ENCODE measurements at places on chromosomes 2 and 18.

DNA sequence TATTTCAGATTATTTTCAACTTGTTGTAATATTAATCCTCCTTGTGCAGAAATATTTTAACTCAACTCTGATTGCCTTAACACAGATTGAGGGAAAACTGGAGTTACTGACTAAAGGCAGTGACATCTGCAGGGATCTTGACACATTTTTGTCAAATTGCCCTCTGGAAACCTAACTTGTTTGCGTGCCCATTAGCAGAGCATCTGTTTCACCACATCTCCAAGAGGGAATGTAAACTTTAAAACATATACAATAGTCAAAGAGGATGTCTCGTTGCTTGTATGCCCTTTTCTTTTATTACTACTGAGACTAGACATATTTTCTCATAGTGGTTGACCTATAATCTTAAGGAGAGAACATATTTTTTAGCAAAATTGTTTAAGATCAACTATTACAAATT lies 14.2 kb downstream of the INPP1 start:
- DNase-seq: no peak

DNA sequence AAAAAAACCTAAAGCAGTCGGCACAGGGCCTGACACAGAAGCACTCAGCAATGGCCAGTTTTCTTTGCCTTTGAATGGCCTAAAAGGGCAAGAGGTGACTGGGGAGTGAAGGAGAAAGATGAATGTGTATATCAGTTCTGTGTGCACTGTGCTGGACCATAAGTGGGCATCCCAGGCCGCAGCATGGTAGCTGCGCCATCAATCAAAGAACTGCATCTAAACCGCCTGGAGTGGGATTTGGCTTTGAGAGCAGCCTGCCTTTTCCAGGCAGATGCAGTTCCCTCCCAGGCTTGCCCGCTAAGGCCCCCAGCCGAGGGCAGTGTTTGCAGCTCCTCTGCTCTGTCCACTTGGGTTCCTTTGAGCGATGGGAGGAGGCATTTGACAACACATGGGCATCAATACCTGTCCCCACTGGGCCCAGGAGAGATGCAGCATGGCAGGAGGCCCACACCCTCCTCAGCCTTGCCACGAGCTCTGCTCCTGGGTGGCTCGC lies 144.1 kb downstream of the FAM210A start:
- no peak for DNase-seq

DNA sequence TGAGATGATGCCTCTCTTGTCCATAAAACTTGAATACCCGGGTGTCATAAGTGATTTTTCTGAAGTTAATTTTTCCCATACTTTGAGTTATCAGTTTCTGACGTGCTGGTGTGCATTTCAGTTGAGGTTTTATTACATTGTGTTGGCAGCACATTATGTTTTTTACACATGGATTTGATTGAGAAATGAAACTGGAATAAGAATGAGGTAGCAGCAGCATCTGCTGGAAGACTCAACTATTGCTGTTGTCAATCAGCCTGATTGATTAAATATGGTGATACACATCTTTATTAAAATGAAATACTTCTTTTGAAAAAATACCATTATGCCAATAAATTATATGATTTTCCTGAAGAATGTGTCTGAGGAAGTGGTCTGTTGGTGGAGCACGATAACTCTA lies 60.5 kb downstream of the INSIG2 start:
- DNase-seq: no peak

DNA sequence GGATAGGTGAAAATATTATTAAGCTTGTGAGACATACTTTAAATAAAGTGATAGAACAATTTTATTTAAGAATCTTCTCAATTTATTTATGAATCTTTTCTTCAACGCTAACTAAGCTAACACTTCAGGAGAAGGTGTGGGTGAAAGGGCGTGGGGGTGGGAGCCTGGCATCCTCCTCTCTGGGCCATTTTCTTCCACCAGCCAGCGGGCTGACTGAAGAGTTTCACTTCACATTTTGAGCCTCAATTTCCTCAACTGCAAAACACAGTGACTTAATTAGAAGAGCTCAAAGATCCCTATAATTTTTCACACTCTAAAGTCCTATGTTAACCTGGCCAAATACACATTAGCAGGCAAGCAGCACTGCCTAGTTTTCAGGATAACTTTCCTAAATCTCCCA lies 94.8 kb downstream of the FTCDNL1 start:
- no peak for DNase-seq

- no peak for DNase-seq
These were observed 8.8 kb downstream of the RDH14 start for GRCh38 chr2:18551623-18552022.

DNA sequence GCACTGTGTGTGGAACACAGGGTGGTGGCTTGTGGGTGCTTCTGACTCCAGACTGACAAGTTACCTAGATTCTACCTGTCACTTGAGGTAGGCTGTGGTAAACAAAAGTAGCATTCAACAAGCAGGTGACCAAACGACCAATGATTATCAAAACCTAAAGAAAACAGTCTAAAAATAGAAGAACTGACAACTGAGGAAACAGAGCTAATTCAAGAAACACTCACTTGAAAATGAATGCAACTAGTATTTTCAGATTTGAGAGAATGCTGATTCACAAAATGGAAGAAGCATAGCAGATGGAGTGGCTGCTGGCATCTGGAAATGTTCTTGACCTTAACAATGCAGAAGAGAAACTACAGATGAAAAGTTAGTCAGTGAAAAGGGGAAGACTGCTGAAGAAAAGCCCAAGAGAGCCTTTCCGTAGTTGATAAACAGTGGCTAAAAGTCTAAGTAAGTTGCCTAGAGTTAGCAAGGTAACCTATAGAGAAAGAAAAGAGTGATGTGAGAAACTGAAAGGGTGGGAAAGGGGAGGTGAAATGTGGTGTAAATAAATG lies 170.4 kb downstream of the NCK2 start:
- no peak for DNase-seq

GRCh38 chr2:99864561-99865553 lies 277.5 kb downstream of the AFF3 start:
- DNase-seq: no peak

GRCh38 chr2:127573298-127573697 lies 37.8 kb downstream of the MYO7B start:
- DNase-seq: no peak

DNA sequence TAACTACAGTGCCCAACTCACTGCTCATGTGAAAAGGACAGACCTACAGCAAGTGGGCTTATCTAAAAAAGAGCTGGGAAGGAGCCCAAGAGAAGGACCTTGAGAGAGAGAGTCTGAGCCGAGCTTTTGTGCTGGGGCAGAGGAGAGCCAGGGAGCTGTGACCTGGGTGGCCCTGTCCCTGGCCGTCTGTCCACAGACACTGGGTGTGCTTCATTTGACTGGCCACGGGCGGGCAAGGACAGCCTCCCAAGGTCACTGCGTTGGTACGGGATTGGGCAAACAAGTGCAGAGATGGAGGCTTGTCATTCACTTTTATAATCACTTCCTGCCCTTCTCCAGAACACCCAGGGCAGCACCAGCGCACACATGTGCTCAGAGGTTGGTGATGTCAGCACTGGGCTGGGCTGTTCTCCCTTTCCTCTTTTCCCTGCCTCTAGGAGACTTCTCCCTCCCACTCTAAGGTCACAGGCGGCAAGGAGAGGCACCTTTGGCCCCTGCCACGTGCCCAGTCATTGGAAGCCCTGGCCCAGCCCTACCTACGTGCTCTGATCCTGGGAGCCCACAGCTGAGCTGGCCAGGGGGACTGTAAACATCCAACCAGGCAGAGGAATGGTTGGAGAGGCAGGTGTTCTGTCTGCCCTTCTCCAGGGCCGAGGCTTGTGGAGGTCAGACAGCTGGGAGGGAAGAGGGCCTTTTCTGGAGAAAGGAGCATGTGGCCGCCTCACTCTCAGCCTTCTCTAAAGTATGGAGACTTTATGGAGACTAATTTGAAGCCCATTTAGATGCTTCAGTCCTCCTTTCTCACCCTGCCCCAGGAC lies 6.4 kb upstream of the PSD4 start:
- no peak for DNase-seq

DNA sequence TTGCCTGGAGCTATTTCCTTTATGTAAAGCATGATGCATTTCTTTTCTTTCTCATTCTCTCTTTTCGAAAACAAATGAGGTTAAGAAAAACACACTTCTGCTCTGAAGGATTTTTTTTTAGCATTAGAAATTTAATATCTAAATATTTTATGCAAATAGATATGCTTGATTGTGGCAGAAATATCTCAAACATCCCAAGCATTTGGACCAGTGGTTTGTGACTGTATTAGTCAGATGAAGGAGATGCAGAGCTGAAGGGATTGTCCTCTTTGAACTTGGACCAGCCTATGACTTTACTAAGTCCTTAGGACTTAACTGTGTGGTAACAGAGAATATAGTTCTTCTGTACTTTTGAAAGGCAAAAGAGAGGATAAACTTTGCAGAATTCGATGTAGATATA lies 335.9 kb upstream of the NT5C1B start:
- DNase-seq: no peak

- DNase-seq: no peak
These were observed 684.0 kb downstream of the DSC3 start for GRCh38 chr18:30358555-30358954.

DNA sequence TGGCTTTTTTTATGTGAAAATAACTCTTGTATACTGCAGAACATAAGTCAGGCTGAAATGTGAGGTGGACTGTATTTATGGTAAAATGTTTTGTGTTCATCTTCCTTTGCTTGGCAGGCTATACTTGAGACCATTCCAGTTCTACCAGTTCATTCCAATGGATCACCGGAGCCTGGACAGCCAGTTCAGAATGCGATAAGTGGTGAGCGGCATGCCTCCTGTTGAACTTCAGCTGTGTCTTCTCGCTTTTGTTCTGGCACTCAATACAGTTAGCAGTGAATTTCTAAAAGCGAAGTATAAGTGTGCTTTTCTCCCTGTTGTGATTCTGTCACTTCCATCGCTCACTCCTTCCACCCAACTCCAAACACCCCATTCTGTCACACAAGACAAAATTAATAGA lies 138.5 kb downstream of the ARHGAP28 start:
- DNase-seq: no peak

DNA sequence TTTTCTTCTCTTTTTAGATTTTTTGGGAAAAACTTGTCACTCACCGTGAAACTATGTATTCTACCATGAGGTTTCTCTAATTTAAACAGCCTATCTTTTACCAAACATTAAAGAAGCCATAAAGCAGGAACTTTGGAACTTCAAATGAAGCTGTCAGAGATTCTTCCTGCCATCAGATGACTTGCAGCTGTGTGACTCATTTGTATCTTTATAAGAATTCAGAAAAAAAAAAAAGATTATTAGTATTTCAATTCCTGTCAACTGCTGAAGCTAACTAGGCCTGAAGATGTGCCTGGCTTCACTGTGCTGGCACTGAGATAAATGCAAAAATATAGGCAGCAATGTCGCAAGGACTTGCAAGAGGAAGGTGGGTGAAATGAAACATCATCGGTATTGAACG lies 1399.1 kb upstream of the PIK3C3 start:
- no peak for DNase-seq

DNA sequence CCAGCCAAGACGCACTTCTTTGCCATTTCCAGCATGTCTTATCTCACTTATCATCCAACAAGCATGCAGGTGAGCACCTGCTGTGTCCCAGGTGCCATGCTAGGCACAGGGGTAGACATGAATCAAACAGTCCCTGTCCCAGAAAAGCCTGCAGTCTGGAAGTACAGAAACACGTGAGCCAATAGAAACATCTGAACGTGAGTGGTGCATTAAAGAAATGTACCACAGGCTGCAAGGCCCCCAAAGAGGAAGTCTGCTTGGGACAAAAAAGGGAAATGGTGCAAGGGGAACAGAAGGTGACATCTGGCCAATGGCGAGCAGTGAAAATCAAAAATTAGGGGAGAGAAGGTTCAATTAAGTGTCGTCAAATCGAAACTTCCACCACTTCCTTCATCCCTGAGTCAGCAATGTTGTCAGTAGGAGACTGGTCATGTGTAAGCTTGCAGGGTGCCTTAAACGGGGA lies 17.6 kb upstream of the TMEM247 start:
- DNase-seq: no peak

DNA sequence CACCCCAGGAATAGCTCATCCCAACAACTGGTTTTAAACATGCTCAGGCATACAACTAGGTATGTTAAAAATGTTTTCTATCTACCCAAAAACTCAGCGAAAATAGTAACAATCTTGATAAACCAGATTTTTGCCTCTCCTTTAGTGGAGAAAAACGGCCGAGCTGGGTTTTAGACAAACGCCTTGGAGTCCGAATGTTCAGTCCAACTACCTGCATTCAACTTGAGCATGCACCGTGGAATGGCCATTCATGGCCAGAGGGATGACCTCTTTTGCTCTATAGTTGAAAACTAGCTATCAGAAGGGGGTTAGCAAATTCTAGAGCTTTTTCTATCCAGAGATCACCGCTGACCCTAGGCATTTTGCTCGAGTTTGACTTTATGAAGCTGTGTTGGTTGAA lies 30.8 kb downstream of the PDIA6 start:
- no peak for DNase-seq

- DNase-seq: no peak
These were observed at the start of the genes COL4A3 and COL4A4 for GRCh38 chr2:227163998-227164762. COL4A3 (plus strand) TSS chr2:227164624; CDS start chr2:227164727, 103 bp downstream. COL4A4 (minus strand) TSS chr2:227164205; CDS start chr2:227147483, 16,722 bp downstream.

- no peak for DNase-seq
These were observed 47.8 kb downstream of the TRAPPC12 start for GRCh38 chr2:3427272-3427671.

- DNase-seq: no peak
These were observed 116.1 kb downstream of the NFATC1 start for GRCh38 chr18:79511671-79512301.

DNA sequence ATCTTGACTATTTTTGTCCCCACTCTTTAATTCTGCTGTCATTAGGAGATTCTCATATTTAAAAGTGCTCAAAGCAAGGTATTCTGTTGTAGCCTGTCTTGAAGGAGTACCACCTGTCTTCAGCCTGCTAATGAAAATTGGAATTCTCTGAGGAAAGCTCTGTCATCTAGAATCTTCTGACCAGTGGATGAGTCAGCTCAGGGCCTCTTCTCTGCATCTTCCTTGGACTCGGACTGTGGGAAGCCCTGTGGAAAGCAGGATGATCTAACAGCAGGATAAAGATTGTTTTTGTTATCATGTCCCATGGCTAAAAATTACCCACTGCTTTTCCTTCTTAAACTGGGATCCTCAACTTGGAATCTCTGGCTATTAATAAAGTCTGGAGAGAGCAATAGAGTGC lies 18.7 kb upstream of the TMEM200C start:
- DNase-seq: no peak

GRCh38 chr18:3458378-3458777 lies 8.4 kb downstream of the TGIF1 start:
- no peak for DNase-seq

- no peak for DNase-seq
These were observed 18.7 kb upstream of the DYTN start for GRCh38 chr2:206736935-206737334.

DNA sequence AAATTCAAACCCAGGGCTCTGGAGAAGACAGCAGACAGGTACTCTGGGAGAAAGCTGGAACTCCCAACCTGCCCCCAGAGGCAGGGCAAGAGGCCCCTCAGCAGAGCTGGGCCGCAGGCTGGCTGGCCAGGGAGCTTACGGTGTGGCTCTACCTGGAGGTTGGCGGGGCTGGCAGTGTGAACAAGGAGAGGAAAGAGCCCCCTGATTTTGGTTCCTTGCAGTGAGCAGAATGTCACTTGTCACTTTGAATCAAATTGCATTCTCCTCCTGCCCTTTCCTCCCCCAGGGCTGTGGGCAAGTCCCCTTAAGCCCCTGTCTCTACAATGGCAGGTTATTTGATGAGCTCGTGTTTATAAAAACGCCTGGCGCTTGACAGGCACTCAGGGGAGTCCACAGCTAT lies 32.6 kb downstream of the MYO7B start:
- DNase-seq: no peak
